ENCODE measurements at places on chromosomes 4 and X.

GRCh38 chr4:147761218-147761883 lies 29.5 kb downstream of the ARHGAP10 start:
- DNase-seq, result no peak

DNA sequence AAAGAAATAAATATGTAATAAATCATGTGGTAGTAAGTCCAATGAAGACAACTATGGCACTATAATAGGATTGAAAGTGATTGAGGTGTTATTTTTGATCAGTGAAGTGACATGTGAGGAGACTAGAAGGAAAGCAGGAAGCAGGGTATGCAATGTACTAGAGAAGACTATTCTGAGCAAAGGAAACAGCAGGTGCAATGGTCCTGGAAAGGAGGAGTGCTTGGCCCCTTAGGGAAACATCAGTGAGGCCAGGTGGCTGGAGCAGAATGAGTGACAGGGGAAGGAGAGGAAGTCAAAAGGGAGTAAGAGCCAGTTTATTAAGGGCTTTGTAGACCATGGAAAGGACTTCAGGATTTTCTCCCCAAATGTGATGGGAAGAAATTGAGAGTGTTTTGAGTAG lies 207.6 kb upstream of the HCCS start:
- no peak for DNase-seq

- DNase-seq, result no peak
Observed at GRCh38 chr4:5572114-5572513, 136.2 kb downstream of the EVC2 start.

DNA sequence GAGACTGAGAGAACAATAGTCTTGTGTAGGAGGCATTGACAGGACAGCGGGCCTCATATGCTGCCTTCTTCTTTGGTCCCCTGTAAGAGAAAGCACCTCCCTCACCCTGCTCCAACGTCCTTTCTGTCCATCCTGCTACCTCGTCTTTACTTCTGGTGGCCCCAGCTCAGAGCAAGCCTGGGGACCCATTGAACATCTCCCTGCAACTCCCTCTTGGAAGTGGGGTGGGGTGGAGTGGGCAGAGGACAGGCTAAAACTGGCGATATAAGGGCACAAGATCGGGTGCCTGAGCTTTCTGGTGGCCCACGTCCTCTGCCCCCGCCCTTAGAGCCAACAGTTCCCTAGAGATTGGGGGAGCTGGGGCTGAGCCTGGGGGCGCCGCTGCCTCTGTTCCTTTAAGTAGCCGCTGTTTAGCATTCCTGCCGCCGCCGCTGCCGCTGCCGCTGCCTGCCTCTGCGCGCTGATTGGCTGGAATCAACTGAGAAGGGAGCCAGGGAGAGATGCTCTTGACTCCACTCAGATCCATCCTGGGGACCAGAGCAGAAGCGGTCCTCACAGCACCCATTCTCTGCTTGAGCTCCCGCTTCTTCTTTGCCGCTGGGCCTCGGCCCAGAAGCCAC lies at the start of gene DLG3:
Gene DLG3, plus strand, starts transcription at position 510 of the 620 bp plus-strand sequence. CDS start 367 bp downstream, outside the sequence.
- DNase-seq, result no peak

DNA sequence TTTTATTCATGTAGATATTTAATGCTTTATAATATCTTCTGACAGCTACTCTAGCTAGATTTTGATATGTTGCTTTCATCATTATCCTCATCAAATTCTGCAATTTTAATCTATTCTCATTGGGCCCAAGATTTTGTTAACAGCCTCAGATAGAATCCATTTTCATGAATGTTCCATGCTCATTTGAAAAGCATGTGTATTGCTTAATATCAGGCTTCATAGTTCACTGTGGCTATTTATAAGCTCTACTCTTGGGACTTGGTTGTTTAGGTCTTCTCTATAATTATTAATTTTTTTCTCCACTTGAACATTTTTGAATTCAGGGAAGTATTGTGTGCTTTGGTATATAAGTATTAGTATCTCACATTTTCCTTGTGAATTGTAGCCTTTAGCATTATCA lies 41.8 kb downstream of the RAB40A start:
- no peak for DNase-seq

DNA sequence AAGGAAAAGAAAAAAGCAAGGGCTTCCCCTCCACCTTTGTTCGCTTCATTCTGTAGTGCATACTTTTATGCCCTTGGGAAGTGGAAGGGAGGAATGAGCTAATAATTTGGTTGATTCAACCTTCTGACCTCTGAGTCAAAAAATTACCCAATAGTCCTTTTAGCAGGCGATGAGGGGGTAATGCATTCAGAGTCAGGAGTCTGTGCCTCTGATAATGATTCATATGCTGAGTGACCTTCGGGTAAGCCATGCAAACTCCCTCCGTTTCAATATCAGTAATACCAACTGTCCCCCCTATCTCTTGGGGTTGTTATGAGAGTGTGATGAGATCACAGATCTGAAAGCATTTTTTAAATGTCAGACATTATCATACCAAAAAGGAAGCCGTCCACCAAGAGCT lies 41.6 kb upstream of the ACSL4 start:
- no peak for DNase-seq

DNA sequence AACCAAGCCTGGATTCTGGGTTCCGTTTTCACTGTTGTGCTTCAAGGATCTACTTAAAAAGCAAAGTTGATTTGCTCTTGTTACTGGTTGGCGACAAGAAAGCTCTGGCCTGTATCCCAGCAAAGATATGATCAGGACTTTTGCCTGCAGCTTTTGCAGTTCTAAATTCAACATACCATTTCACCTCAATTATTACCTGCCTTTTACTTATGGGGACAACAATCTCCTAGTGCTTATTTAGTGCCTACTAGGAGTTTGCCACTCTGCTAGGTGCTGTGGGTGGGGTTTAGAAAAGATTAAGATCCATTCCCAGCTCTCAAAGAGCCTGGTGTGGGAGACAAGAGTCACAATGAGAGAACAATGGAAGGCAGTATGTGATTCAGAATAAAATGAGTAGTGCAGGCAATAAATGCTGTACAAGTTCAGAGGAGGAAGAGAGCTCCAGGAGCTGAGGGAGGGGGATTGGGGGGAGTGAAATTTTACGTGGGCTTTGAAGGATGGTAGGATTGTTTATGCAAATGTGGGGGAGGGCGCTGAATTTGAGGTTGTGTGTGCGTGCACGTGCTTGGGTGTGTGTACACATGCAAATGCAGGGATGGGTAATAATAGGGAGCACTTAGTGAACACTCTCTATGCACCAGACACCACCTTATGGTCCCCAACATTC lies 5.0 kb upstream of the TMEM164 start:
- DNase-seq, result no peak

DNA sequence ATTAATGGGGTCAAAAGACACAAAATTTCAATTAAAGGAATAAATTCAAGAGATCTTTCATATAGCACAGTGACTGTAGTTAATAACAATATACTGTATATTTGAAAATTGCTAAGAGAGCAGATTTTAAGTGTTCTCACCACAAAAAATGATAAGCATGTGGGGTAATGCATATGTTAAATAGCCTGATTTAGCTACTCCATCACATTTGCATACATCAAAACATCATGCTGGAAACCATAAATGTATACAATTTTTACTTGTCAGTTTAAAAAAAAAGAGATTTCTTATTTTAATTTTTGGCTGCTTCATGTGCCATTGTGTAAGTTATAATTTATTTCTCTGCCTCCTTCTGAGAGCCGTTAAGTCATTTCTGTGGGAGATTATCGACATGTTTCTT lies 65.9 kb downstream of the FAM184B start:
- DNase-seq, result no peak

DNA sequence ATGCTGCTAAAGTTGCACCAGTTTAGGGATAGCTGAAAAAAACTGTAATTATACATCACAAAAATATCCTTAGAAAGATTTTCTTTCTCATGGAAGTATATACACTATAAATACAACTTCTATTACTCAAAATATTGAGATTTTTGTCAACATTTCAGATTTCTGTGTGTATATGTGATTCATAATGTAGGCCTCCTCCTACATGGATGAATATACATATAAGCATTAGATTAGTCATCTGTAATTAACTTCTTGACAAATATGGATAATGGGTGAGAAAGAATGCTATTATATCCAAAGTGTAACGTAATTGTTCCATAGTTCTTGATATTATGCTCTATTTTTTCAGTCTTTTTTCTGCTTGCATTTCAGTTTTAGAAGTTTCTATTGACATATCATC lies 124.9 kb downstream of the CBLL2 start:
- no peak for DNase-seq
